ENCODE measurements at places on chromosomes 12 and 14.

GRCh38 chr14:29085546-29085945 lies 319.0 kb downstream of the FOXG1 start:
- H3K36me3 ChIP-seq = peaks cover 1% of the 10 kb centered on the region
- H3K4me3 ChIP-seq = no peak overlapping the region
- no peaks in the 10 kb centered on the region for H3K27me3 ChIP-seq
- no peak overlapping the region for H3K27ac ChIP-seq
- DNase-seq = no peak
- no peaks in the 10 kb centered on the region for H3K4me1 ChIP-seq

GRCh38 chr12:69000074-69000473 lies 67.1 kb upstream of the CPM start:
- no peaks in the 10 kb centered on the region for H3K4me1 ChIP-seq
- H3K4me3 ChIP-seq = no peak overlapping the region
- no peak for DNase-seq

DNA sequence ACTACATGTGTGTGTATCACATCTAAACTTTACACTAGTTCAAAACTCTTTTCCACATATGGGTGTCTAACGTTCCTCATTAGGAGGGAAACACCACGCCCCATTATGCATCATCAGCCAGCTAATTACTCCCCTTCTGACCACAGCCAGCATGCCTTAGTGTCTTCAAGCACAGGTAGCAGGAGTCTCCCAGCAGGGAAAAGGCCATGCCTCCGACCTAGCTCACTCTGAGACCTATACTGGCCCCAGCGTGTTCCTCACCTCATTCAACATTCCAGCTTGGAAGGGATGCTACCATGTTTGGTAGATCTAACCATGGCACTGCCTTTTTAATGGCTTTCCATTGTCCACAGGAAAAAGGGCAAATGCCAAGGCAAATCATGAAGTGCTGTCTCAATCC lies 66.1 kb upstream of the PRB2 start:
- H3K4me1 ChIP-seq = no peaks in the 10 kb centered on the region
- no peaks in the 10 kb centered on the region for H3K36me3 ChIP-seq
- H3K4me3 ChIP-seq = no peak overlapping the region

DNA sequence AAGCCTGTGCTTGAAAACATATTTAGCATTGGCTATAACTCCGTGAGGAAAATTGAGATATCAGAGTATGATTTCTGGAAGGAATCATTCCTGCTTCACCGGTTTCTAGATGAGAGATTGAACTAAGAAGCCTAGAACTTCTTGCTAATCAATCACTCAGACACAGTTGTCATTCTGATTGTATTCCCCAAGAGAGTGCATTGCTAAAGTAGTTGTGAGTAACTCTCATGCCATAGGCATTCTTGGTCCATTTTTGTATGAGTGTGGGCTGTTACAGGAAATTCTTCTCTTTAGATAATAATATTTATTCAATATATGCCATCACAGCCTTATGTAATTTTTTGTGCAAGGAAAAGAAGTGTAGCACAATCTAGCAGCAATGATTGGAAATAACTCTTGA lies 893.3 kb upstream of the MDGA2 start:
- H3K4me1 ChIP-seq = no peaks in the 10 kb centered on the region
- no peaks in the 10 kb centered on the region for H3K36me3 ChIP-seq
- DNase-seq = no peak
- no peak overlapping the region for H3K27ac ChIP-seq
- H3K27me3 ChIP-seq = no peaks in the 10 kb centered on the region

DNA sequence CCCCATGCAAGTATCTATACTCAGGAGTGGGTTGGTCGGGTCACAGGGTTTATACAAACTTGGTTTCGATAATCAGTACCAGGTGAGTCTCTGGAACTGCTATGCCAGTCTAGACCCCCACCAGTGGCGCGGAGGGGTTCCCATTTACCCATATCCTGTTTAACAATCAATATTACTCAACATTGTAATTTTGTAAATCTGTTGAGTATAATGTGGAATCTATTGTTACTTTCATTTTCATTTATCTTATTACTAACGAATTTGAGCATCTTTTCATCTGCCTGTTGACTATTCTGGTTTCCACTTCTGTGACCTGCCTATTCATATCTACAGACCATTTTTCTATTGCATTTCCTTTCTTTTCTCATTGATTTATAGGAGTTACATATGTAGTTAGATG lies 275.2 kb upstream of the CRY1 start:
- no peaks in the 10 kb centered on the region for H3K36me3 ChIP-seq
- peak overlapping the region; percentile 89 for H3K4me3 ChIP-seq
- peak; percentile 57 for DNase-seq

- no peaks in the 10 kb centered on the region for H3K36me3 ChIP-seq
- H3K4me1 ChIP-seq = no peaks in the 10 kb centered on the region
- no peak overlapping the region for H3K4me3 ChIP-seq
Measured at GRCh38 chr12:16914853-16915252, 308.9 kb upstream of the LMO3 start.

DNA sequence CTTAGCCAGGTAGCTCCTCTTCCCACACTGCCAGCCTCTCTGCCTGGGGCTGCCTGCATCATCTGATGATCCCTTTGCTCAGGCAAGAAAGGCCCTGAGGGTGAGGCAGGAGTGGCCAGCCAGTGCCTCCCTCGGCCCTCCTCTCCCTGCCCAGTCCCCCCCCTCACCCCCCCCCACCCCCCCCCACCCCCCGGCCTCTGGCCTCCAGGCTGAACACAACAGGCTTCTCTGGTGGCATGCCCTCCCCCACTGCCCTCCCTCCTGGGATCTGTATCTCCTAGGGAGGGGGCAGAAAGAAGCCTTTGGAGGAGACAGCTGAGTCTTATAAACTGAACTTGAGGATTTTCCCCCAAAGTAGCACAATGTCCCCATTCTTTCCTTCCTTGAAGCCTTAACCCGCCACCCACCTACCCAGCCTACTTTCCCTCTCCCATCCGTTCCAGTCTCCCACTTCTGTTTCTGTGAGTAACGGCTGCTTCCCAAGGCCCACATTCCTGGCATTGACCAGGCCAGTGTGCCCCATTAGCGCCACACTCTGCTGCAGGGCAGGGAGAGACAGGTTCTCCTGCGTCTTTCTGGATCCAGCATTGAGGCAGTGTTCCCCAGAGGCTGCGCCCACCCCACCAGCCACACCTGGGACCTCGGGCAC lies 82.1 kb downstream of the B4GALNT3 start:
- H3K36me3 ChIP-seq = no peaks in the 10 kb centered on the region
- no peak overlapping the region for H3K27ac ChIP-seq
- DNase-seq = no peak
- H3K4me3 ChIP-seq = no peak overlapping the region
- H3K4me1 ChIP-seq = peaks cover 29% of the 10 kb centered on the region
